ENCODE measurements at places on chromosomes 7 and 10. TPM values are rescaled to one million over a fixed set of nuclear protein-coding genes. Genes with fewer than 3 reads are reported as not detected.

IL6 gene
- total RNA-seq = 2.1 TPM

CYP3A7 gene
- not detected for total RNA-seq

SFRP4 gene
- total RNA-seq = not detected

INPP5F gene
- 15.9 TPM for total RNA-seq

SPOCK2 gene
- 0.32 TPM for total RNA-seq

NEUROD6 gene
- total RNA-seq = not detected

PCLO gene
- total RNA-seq = 4.5 TPM

CAMK1D gene
- 0.49 TPM for total RNA-seq

ADRB1 gene
- total RNA-seq = 0.32 TPM

FBXL15 gene
- 7.6 TPM for total RNA-seq

PSD gene
- total RNA-seq = under 0.01 TPM

DYNC1I1 gene
- 31.3 TPM for total RNA-seq

TMEM229A gene
- not detected for total RNA-seq

NACAD gene
- 0.32 TPM for total RNA-seq

CCDC3 gene
- total RNA-seq = 1.5 TPM

NEUROG3 gene
- total RNA-seq = not detected

ADAP1 gene
- 4.3 TPM for total RNA-seq
